ENCODE measurements at places on chromosomes 12 and 14.

DNA sequence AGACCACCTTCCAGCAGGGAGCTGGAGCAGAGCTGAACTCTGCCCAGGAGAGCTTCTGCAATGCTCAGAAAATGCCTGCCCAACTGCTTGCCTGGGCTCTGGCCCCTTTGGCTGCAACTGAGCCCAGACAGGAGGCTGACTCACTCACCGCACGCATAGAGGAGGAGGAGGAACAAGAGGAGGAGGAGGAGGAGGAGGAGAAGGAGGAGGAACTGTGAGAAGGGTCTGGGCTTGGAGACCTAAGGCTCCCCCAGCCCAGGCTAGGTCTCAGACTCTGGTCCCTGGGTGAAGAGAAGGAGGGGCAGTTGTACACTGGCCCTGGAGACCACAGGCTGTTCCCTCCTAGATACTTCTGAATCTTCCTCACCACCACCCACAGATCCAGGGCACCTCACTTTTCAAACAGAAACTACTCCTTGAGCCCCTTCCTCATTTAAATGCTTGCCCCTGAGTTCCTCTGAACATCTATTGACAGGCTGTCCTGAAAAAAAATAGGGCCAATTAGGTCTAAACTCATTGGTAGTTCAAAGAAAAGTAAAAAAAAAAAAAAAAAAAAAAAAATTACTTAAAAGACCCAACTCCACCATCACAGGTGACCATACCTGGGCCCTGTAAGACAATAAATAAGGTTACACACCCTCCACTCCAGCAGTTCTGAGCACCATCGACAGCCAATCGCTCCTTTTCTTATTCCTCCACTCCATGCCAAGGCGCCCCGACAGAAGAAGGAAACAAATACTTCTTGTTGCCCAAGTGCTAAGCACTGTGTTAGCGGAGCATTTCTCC is 674 bp downstream of the VDR start:
- peak; percentile 27 for DNase-seq

DNA sequence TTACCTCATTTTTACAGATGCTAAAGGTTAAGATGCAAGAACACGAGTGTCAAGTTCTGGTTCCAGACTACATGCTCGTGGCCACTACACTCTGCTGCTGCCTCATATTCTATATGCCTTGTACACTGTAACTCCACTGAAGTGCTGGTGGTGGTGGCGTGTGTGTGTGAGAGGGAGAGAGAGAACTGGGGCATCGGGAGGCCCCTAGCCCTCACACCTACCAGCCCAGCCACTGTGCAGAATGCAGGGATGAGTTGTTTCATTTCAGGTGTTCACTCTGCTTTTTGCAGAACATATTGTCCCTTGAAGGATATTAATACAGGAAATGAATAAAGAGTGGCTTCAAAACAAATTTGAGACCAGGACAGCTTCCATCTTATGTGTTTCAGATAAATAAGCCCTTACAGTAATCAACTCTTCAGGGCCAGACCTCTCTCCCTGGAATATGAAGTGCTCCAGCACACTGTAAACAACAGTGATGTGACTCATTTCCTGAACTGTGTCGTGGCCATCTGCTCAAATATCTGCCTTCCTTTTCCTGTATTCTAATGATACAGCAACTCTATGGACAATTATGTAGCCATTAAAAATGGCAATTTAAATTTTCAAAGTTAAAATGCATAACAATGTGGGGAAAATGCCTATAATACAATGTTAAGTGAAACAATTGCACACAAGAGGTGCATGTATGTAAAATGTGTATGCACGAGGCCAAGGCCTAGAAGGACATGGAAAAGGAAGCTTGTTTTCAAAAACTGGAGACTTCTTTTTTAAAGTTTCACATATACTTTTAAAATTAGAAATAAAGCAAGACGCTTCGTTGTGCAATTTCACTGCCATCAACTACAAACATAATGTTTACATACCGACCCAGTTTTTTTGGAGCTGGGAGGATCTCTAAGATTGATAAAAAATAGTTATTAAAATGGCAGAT is 215.4 kb downstream of the PELI2 start:
- no peak for DNase-seq

DNA sequence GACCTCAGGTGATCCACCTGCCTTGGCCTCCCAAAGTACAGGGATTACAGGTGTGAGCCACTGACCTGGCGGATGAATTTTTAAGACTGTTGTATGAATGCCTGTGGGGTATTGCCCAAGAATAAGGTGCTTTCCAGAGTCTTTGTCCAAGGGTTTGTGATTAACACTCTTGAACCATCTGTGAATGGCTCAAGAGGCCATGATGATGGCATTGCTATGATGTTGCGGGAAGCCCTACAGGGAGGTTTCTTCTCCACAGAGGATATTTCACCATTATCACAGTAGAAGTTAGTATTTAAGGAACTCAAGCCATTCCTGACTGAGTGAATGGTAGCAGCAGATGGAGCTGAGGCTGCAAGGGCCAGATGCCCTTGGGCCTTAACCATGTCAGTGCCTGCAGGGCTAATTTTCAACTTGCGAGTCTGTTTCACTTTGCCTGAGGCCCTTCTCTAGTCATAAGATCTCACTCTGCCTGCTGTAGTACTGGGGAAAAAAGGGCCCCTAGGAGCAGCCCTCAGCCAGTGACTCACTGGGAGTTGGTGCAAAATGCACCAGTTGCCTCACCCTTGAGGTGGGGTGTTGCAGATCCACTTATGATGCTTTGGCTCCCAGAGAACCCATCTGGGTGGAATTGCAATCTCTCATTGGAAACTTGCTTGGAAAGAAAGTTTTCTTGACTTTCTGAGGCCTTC is 108.6 kb upstream of the FLRT2 start:
- DNase-seq, result no peak

DNA sequence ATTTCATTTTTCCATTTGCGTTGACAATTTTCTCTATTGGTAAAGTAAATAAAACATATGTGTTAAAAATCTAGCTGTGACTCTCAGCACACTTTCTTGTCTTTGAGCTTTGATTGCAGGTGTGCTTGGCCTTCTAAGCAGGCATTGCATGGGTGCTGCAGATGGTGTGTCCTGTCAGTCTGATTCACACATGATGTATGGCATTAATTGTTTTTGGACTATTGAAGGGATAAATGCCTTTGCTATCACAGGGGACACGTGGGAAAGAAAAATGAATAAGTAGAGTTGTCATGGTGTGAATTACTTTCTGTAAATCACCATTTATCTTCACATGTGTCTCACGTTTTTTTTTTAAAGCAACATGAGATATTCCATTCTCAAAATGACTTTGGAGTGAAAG is 211.3 kb upstream of the NAV3 start:
- no peak for DNase-seq

DNA sequence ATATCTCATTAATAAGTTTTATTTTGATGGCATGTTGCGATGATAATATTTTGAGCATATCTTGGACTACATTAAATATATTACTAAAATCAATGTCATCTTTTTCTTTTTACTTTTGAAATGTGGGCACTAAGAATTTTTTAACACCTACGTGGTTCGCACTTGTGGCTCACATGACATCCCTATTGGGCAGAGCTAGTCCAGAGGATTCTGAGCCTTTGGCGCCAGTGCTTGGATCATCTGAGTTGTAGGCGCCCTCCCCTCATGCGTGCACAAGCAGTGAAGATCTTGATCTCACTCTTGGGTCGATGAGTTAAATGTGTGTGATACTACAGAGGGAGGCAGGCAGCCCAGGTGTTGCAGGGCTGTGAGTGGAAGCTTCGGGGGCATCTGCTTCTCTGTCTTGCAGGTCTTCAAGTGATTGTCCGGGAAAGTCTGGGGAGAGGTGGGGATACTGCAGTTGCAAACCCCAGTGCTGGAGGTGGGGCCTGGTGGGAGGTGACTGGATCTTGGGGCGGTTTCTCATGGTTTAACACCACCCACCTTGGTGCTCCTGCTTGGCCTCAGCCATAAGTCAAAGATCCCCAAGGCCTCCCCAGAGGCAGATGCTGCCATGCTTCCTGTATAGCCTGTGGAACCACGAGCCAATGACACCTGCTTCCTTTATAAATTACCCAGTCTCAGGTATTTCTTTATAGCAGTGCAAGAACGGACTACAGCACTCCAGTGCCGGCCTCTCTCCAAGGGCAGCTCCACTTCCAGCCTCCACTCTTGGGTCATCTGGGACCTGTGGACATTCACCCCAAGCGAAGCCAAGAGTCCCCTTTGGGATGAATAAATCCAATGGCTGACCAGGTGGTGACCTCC is 46.1 kb upstream of the PPP2R5C start:
- DNase-seq, result no peak

DNA sequence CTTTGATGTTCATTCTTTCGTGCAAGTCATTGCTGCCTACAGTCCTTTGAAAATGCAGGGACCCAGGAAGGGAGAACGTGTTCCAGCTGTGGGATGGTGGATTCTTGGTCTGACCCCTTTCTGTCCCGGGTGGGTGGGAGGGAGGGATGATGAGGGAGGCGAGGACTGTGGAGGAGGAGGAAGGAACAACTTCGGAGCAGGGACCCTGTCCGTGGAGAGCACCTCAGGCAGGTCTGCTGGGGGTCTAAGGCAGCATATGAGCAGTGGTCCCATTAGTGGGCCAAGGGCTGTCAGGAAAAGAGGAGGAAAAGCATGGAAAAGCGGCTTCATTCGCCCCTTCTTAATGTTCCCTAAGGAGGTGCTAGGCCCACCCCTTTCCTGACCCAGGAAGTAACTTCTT is 36.0 kb downstream of the CACNA2D4 start:
- DNase-seq, result no peak

DNA sequence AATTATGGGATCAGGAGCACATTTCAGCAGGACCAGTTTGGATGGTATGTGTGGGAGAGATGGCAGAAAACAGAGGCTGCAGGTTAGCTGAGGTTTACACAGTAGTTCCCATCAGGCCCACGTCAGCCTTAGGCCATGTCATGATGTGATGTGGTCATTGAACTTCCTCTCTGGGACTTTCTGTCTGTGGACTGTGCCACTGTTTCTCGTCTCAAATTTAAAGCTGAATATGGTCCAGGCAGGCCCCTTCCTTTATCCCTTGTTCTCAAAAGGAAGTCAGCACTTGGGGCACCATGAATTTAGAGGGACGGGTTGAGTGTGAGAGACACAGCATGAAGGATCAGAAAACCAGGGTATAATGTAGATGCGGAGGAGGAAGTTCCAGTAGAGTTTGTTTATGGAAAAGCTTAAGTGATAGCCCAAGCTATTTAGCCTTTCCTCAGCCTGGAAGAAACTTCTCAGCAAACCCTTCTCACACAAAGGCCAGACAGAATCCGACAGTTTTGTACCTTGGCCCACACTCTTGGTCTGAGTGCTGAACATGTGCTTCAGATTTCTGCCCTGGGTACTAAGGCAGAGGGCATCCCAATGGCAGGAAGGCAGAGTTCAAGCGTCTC is 3.6 kb upstream of the IGFBP6 start:
- DNase-seq, result no peak

- no peak for DNase-seq
Measured at GRCh38 chr12:110972866-110973265, 52.5 kb upstream of the MYL2 start.

DNA sequence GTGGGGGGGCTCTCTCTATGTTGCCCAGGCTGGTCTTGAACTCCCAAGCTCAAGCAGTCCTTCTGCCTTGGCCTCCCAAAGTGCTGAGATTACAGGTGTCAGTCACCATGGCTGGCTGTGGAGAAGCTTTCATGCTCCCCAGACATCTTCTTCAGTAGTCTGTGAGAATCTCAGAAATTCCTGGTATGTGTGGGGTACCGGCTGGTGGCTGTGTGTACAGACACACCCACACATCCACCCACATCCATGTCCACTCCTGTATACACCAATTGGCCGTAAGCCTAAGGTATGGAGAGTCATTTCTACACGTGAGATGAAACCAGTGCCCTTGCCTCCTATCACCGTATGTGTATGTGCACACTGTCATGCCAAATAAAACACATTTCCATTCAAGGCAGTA is 27.8 kb downstream of the GPRC5D start:
- DNase-seq, result no peak

GRCh38 chr12:26112703-26113147 is 12.1 kb downstream of the BHLHE41 start:
- DNase-seq, result no peak
